ENCODE measurements at places on chromosomes 2 and 18.

DNA sequence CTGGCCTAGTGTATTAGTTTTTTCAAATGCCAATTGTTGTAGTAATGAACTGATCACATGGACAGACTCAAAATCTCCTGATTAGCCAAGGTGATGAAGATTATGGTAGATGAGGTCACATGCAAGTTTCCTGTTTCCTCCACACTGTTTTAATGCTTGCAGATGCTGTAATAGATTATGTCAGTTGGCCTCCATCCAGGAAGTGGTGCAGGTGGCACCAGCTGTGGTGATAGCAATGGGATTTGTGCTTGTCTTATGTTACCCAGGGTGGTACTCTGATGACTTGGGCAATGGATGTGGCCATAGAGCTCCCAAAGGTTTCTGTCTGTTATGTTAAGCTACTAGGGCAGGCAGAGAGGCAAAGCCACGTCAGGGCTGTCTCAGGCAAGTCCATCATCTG lies 332.9 kb upstream of the DDX18 start:
- DNase-seq, result no peak

DNA sequence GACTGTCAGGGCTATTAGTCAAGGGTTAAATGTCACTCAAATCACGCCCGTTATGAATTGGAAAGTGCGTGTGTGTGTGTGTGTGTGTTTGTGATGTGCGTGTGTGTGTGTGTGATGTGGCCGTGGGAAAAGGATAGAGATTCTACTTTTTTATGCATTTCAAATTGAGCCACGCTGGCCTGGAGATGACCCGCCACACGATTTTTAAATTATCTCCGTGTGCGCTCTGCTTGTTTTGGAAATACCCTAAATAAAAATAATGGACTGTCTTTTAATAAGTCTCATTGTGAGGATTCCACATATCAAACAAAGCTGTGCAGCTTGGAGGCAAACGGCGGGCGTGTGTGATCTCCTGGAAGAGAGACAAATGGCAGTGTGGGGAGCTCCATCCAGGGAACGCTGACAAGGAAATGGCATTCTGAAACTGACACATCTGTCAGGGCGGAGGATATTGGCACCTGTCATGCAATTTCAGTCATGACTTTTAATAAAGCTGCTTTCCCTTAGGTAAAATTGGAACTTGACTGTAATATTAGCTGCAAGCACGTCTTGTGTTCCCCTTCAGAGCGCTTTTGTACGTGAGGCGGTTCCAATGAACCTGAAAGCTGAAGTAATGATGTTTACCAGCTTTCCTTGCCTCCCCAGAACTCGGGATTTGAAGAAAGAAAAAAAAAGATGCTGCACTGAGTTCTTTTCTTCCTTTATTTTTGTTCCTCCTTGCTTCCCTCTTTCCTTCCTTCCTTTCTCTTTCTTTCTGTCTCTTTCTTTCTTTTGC lies 381.8 kb upstream of the SMIM21 start:
- DNase-seq, result no peak

GRCh38 chr18:26421931-26422330 lies 126.4 kb downstream of the KCTD1 start:
- no peak for DNase-seq

GRCh38 chr2:132441051-132441450 lies 24.4 kb downstream of the GPR39 start:
- DNase-seq, result no peak

DNA sequence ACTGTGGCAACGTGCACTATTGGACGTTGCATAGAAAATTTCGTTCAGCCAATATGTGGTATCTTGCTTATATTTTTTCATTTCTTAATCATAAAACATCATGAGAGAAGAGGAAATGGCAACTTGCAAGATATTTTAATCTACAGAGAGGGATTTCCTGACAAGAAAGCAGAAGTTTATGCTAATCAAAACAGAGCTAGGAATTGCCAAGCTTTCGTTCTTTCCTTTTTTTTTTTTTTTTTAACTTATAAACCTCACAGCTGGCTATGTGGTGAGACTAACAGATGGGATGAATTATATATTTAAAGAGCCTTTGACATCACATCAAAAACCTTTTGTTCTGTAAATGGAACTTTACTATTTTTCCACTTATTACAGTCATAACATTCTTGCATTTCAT lies 1136.9 kb upstream of the TMEFF2 start:
- DNase-seq, result no peak

DNA sequence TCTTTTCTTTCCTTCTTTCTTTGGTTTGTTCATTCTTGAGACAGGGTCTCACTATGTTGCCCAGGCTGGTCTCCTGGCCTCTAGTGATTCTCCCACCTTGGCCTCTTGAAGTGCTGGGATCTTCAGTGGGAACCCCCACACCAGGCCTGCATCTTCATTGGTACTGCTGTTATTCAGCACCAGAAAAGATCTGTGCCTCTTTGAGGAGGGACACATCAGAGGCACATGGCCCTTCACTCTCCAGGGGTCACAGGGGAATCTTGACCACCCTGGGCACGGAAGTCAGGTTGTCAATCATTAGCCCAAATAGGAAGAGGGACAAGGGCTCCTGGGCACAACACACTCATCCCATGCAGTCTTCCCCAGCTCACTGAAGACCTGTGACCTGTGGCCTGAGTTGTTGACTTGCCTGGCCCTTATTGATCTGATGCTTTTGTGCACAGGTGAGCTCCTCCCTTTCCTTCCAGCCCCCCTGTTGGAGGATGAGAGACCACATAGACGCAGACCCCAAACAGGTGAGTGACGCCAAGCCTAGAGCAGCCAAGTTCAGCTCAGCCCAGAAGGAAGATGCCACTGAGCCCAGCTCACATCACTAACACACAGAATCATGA lies 33.0 kb upstream of the ODC1 start:
- DNase-seq, result no peak

- no peak for DNase-seq
Observed at GRCh38 chr2:9695941-9696340, 65.1 kb upstream of the YWHAQ start.

- no peak for DNase-seq
Observed at GRCh38 chr2:230658877-230659652, 53.6 kb upstream of the CAB39 start.

- DNase-seq, result no peak
Observed at GRCh38 chr2:34447097-34447496, 848.0 kb upstream of the FAM98A start.

GRCh38 chr18:34990597-34990996 lies 50.6 kb upstream of the MAPRE2 start:
- DNase-seq, result peak; percentile 42

- no peak for DNase-seq
Observed at GRCh38 chr2:131410173-131410572, 46.2 kb upstream of the RAB6D start.

GRCh38 chr2:161077367-161078210 lies 82.6 kb upstream of the TANK start:
- peak; percentile 42 for DNase-seq

DNA sequence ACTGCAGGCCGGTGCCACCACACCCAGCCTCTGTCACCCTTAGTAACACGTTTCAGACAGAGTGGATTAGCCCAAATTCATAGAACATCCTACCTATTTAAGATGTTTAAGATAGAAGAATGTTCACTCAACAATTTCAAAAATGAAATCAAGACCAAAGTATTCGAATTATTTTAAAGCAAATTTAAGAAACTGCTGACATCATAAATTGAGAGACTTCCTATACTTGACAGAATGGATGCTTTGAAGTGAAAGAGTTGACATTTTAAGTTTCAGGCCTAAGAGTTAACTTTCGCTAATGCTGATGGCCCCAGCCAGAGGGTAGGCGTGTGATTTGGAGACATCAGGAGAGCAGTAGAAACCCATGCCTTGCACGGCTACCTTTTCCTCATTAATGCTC lies 271.9 kb downstream of the SS18 start:
- DNase-seq, result no peak

- DNase-seq, result no peak
Observed at GRCh38 chr2:17538022-17538843, 2.3 kb upstream of the VSNL1 start.

- no peak for DNase-seq
Observed at GRCh38 chr2:221204699-221205098, 367.4 kb downstream of the EPHA4 start.

DNA sequence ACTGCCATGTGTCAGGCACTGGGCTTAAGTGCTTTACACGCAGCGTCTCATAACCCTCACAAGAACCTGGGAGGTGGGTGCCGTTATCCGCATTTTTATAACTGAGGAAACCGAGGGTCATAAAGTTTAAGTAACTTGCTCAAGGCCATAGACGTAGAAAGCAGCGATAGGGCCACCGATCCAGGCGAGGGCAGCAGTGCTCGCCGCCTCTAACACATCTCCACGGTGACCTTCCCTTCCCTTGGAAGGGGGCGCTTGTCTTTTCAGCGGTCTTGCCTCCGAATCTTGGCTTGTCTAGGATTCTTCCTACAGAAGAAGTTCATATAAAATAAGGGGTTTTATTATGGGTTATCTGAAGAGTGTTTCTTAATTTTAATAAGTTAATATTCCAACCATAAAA lies 186.6 kb downstream of the GBX2 start:
- DNase-seq, result no peak

DNA sequence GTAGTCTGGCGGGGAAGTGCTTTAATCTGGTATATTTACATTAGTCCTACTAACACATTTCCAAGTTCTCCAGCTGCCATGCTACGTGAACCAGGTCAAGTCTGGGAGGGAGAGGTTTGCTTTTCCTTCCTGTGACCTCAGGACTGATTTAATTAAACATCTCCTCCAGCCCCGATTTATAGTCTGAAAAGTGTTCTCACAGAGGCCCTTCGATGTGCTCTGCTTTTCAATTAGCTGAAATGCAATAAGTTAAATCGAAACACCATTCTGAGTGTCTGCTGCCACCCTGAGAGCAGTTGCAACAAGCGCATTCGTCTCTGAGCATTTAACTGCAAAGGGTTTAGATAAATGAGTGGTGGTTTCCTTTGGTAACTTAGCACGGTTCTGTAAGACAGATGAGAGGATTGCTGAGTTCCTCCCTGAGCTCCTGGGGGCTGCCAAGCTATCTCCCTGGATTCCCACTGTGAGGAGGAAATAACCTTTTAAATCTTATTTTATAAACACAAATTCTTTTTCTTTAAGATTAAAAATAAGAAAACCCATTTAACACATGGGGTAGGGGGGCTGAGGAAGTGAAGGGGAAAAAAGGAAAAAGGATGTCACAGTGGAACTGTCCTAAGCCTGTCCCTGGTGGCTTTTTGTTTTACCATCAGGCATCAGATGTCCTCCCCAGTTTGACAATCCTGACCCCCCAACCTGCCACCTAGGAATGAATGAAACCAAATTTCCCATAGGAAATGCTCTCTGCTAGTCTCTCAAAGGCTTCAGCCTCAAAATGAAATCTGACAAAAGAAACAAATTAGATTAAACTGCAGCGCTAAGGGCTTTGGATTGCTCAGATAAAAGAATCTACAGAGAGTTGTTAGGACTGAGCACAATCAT lies 56.5 kb upstream of the CREB1 start:
- DNase-seq, result peak; percentile 89

All from ELR (cell line).